ENCODE measurements at places on chromosomes 7 and 10.
A peak's percentile ranks its signal among the peaks of the same experiment; 100 is the strongest.

DNA sequence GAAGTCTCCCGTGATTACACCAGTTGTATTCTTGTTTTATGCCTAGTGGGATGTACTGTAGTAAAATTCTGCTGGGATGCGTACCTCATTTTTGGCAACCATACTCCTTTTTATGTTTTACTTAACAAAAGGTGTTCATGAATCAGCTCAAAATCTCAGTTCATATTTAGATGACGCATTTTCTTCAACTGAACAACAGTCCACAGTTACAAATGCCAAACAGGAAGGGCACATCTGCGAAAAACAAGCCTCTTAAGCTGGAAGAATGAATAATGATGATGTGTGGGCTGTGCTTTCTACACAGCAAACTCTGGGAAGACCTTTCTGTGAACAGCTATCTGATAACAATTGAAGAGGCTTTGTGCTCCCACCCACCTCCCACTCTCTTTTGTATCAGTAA lies 68.4 kb upstream of the NRBF2 start:
- DNase-seq: no peak

GRCh38 chr7:129896568-129897382 lies 56.0 kb downstream of the UBE2H start:
- no peak for DNase-seq

DNA sequence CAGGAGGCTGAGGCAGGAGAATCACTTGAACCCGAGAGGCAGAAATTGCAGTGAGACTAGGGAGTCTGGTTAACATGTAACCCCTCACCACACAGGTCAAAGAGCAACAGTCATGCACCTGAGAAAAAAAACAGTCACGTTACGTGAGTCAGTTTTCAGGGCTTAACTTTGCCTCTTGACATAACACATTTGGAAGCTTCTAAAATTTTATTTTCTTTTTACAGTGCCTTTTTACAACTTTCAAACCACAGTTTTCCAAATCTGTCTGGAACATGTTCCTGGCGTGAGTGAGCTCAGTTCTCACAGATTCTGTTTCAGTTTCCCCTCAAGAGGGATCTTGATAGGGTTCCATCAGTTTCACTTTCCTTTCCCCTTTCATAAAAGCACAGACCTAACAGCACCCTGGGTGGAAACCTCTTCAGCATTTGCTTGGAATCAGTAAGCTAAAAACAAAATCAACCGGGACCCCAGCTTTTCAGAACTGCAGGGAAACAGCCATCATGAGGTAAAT lies 4.4 kb downstream of the IFIT3 start:
- DNase-seq: no peak

DNA sequence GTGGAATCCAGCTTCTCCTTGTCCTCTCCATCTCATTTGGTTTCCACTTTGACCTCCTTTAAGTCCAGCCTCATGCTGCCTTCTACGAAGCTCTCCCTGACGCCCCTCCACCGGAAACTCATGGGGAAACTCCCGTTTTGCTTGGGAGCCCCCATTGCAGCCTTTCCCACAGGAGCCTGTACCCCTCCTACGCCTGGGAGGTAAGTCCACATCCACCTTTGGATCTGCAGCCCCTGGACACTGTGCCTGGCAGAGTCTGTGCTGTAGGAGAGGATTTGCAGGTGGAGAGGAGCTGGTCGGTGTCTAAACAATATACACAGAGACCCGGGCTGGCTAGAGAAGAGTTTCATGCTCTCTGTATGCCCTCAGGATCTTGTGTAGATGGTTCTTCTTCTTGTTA lies 296.1 kb downstream of the GLRX3 start:
- no peak for DNase-seq

DNA sequence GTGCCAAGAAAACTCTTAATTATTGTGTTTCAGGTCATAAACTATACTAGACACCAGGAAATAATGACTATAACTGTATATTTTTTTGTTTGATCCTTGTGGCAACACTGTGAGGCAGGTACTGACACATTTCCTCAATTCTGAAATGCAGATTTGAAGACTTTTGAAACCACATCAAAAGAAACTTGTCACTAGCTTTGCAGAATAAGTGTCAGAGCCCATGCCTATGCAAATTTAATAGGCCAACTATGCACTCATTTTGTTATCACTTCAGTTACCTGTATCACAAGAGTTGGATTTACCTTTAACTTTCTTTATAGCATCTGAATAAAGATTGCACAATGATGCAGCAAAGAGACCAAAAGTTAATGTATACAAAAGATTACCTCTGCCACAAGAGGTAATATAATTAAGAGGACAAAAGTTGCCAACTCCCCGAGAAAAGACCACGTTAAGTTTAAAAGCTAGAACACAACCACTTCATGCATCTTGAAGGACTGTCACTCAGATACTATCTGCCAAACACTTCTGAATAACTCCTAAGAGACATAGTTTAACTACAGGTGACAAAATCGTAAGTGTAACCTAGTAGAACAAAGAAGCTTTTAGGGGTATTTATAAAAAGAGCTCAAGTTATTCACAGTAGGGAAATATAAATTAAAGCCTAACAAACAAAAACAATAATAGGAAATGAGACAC lies 80.5 kb downstream of the ELAPOR2 start:
- no peak for DNase-seq

DNA sequence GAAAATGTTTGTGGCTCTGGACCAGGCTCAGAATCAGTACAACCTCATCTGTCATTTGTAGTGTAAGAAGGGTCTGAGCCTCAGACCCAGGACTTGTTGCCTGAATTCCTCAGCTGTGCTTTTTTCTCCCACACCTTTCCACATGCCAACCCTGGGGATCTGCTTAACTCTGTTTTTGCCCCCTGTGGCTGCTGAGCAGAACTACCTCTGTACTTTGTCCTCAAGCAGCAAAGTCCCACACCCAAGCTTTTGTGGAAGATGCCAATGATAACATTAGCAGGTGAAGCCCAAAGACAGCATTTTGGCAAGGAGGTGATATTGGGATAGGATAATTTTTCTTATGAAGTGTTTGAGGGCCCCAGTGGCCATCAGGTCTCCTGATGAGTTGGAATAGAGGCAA lies 5.8 kb upstream of the CYP2C18 start:
- DNase-seq: no peak

- no peak for DNase-seq
Measured at GRCh38 chr10:107043461-107043860, 121.0 kb downstream of the SORCS1 start.

GRCh38 chr10:64148607-64149006 lies 627.4 kb downstream of the REEP3 start:
- DNase-seq: no peak

- no peak for DNase-seq
Measured at GRCh38 chr7:35584990-35585389, 109.9 kb downstream of the HERPUD2 start.

GRCh38 chr7:17930546-17930945 lies 9.7 kb downstream of the SNX13 start:
- no peak for DNase-seq

DNA sequence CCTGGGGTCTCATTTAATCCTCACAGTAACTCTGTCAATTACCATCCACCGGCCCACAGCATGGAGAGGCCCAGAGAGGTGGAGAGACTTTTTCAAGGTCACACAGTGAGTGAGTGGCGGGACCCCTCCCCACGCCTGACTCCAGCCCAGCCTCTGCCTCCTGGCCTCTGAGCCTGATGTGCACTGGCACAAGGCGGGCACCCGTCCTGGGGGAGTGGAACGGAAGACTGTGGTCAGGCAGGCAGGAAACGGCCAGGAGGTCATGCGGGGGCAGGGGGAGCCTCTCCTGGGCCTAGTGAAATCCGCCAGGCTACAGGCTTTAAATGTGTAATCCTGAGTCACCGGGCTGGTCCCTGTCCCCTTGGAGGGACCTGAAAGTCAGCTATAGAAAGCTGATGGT lies 32.2 kb downstream of the ZCCHC24 start:
- peak; percentile 51 for DNase-seq

- DNase-seq: no peak
Measured at GRCh38 chr10:108362961-108363360, 1198.5 kb upstream of the SORCS1 start.

- DNase-seq: no peak
Measured at GRCh38 chr10:133471300-133472109, 17.8 kb downstream of the SCART1 start.

DNA sequence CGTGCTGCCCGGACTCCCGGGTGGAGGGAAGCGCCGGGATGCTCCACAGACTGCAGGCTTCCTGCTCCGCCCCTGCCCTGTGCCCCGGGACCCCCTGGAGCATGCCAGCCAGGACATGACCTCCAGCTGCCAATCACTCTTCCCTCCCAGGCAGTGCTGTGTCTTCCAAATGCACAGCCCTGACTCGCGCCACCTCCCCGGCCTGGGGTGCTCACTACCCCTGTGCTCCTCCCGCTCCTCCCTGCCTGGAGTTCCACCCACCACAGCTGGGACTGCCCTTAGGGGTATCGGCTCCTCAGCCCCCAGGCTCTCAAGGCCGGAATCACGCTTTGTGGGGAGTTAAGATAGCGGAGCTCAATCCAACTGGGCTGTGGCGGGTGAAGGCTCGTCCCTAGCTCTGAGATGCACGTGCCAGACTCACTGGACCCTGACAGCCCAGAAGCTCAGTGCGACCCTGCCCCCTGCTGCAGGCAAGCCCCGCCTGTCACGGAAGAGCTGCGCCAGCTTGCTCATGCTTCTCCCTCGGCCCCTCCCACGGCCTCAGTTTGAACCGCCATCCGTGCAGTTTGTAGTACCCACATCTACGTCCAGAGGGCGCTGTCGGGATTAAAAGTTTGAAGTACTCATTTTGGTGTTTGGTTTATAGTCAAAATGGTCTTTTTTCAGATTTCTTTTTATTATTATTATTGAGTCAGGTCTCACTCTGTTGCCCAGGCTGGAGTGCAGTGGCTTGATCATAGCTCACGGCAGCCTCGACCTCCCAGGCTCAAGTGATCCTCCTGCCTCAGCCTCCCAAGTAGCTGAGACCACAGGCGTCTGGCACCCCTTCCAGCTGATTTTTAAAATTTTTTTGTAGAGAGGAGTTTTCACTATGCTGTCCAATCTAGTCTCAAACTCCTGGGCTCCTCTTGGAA lies 142.5 kb upstream of the TCERG1L start:
- peak; percentile 23 for DNase-seq

DNA sequence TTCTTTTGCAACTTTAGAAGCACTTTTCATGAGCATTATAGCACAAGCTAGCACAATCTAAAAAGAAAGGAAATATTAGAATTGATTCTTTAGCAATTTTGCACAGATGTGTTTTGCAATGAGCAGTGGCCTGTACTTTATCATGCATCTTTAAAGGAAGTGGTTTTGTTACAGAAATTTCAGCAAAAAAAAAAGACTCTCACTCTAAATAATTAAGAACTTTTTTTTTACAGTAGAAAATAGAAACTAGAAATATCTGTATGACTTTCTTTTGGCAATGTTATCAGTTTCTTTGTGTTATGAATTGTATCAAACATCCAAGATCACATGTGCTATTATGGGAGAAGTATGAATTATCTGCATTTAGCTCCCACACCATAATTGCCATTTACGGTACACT lies 195.7 kb upstream of the KLF6 start:
- no peak for DNase-seq

DNA sequence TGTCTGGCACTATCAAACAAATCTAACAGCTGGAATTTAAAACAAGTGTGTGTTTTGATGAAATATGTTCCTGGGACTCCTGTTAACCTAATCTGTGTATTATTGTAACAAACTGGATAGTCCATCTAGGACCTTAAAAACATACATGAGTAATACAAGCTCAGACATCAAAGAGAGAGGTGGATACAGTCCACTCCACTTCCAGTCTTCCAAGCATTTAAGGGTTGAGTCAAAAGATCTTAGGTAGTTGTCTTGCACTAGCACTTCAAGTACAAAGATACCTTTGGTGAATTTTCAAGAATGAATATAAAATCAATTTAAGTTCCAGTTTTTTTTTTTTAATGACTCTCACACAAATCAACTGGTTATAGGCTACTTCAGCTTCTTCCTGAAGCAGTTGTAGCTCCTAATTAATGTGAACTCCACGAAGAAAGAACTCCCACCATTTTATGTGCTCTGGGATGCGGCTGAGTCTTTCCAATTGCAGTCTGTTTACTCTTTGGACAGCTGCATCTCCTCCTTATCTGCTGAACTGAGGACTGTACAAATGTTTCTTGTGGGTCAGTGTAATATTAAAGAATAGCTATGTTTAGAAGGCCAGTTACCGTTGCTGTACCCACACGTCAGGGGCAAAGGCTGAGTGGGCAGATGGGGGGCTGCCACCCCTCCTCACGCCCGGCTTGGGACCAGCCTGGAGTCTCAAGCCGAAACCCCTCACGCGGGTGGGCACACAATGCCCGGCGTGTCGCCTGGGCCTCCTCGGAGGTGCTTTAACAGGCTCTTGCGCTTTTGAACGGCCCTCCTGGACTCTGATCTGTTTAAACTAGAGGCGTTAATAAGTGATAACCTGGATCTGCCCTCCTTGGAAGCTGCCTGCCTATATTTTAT lies 2.9 kb upstream of the IGF2BP3 start:
- DNase-seq: no peak

DNA sequence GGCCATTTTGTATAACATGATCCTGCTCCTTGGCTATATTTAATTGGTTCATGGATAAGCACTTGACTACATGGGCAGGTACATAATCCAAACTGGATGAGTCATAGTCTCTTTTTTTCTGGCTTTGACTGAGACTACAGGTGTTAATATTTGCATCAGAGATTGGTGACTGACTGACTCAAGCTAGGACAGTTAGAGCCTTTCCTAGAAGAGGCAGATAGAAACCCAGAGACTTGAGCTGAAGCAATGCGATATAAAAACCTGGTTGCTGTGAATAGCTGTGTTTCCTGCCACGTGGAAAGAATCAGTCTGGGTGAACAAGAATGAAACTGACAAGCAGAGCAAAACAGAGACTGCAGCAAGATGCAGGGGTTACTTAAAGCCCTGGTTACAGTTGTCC lies 81.0 kb downstream of the SAMD9 start:
- DNase-seq: no peak

DNA sequence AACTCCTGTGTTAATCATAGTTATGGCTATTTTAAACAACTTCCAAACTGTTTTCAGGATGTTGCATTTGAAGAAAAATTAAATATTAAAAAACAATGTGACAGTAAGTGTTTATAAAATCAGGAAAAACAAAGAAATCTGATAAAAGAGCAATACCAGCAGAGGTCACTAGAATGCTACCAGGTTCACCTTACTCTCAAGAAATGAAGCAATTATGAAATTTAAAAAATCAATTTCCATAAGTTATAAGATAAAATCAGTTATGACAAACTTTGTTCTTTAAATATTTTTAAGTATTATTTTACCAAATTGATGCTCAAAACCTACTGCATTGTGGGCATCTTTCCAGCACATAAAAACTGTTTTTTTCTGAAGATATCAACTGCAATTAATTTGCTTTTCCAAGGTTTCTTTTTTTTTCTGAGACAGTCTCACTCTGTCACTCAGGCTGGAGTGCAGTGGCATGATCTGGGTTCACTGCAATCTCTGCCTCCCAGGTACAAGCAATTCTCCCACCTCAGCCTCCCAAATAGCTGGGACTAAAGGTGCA lies 50.7 kb upstream of the RHEB start:
- no peak for DNase-seq

- peak; percentile 44 for DNase-seq
Measured at GRCh38 chr10:5461203-5461588, 38.2 kb downstream of the CALML5 start.

DNA sequence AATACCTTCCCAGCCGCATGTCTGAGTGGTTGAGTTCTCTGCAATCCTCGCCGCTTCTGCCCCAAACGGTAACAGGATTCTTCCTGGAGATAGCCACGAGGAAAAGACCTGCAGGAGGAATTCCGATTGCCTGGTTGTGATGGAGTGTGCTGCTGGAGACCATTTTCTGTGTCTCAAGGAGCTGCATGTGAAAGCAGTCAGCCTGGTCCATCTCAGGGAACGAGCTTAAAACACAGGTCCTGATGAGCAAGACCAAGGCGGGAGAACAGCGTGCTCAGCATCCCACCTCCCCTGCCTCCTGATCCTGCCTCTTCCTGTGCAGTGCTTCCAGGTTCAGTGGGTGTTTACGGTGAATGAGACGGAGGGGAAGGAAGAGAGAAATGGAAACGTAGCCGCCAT lies 26.5 kb downstream of the VIPR2 start:
- no peak for DNase-seq
